ENCODE measurements at places on chromosomes 3 and 15.

DNA sequence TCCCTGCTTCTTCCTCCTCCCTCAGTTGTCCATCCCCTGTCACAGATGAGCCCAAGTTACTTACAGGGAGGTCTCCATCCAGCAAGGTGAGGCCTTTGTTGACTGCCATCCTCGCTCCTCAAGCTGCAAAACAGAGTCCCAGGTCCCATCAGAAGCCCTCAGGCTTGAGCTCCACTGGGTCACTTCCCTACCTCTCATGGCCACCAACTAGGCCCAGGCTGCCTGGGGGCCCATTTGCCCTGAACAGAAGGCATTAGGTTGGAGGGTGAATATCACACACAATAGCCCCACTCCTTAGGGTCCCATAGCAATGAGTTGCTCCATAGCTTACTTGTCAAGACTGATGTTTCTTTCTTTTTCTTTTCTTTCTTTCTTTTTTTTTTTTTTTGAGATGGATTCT, 1.8 kb downstream of the PLIN1 start:
- DNase-seq, result no peak

GRCh38 chr3:98806521-98806920, 43.4 kb downstream of the ST3GAL6 start:
- DNase-seq, result no peak

DNA sequence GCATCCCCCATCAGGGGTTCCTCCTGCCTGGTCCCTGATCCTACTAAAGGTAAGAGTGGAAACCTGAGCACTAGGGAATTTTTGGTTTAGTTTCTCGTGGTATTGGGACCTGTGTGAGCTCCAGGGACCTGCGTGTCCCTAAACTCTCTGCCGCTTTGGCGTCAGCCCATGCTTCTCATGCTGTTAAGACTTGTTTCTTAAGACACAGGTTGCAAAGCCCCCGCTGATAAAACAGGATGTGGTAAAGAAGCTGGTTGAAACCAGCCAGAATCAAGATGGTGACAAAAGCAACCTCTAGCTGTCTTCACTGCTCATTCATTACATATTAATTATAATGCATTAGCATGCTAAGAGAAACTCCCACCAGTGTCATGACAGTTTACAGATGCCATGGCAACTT, 64.6 kb downstream of the LYZL4 start:
- DNase-seq, result no peak

GRCh38 chr15:51760805-51761204, 9.4 kb downstream of the TMOD2 start:
- no peak for DNase-seq

DNA sequence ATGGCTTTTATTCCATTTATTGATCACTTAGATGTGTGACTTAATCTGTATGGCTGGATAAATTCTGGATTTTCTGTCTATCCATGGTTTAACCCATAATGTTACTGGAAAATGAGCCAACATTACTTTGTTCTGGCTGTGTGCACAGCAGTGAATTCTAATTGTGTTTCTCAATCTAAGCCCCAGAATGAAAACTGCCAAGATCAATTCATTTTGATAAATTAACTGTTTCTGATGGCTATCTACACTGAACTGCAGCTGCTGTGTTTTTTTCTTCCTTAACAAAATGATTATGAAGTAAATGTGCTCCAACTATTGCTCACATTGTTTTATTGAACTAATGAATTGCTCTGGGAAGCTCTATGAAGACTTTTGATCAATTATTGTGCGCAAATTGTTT, 35.7 kb upstream of the CPB1 start:
- DNase-seq, result no peak

GRCh38 chr3:94619643-94620042, 556.8 kb downstream of the NSUN3 start:
- DNase-seq, result no peak

DNA sequence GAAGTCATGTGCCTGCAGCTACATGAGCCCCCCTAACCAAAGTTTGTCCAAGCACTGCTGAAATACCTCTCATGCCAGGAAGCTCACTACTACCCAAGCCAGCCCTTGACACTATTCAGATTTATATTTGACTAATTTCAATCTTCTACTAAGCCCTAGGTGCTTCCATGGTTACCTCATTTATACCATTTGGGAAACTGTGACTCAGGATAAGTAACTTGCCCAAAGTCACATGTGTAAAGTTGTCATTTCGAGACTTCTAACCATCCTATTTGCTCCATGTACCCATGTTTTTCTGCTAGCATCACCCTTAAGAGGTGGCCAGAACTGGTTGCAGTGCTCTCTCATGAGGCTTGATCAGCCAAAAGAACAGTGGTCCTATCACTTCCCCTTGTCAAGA, 20.7 kb upstream of the TIMP4 start:
- DNase-seq, result no peak

- DNase-seq, result no peak
Measured at GRCh38 chr3:49712631-49713317, 6.7 kb downstream of the AMIGO3 start.

- no peak for DNase-seq
Measured at GRCh38 chr3:98240131-98240530, 23.9 kb upstream of the OR5H6 start.

- no peak for DNase-seq
Measured at GRCh38 chr3:72232331-72232730, 447.4 kb upstream of the PROK2 start.

DNA sequence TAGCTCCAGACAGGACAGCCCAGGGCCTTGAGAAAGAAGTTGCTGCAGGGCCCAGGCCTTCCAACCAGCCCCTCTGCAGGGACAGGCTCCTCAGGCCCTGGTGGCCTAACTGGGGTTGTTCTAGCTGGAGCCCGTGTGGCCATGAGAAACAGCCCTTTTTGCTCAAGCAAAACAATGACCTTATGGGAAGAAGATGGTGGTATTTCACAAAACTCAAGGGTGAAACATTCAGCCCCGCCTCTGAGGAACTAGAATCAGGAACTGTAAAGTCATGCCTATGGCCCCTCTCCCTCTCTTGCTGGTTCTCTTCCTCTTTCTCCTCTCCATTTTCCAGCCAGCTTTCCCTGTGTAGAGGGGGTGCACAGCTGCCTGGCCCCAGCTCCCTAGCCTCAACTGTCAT, 273.3 kb downstream of the RPLP1 start:
- no peak for DNase-seq

- DNase-seq, result no peak
Measured at GRCh38 chr3:150300388-150300787, 107.7 kb upstream of the TSC22D2 start.

DNA sequence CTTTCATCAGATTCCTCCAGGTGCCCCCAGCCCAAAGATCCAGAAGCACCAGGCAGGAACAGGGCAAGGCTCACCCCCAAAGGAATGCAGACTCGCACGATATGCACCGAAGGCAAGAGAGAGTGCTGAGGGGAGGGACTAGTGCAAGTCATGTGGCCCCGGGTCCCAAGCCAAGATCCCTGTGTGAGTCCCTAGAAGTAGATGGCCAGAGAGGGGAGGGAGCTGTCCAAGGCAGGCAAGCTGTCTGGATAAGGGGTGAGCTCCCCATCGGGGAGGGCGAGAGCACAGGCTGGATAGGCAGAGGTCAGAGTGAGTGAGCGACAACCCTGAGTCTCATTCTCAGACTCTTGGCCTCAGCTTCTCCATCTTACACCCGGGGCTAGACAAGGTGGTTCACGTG, 171.5 kb upstream of the LINGO1 start:
- no peak for DNase-seq

- no peak for DNase-seq
Measured at GRCh38 chr3:123725652-123726400, 141.0 kb upstream of the HACD2 start.

DNA sequence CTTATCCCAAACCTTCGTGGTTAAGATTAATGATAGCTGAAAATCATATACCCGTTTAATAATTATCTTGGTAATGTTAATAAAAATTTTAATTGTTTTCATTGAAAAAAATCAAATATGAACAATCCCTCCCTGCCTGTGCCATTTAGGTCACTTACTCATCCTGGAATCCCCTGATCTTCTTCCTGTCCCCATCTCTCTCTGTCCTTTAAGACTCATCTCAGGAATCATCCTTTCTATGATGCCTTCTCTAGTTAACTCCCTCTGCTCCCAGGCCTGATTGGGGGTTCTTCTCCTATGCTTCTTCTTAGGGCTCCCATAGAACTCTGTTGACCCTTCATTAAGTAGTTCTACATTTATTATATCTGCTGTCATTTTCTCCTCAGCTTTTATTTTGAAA, 91.6 kb downstream of the MBNL1 start:
- DNase-seq, result no peak

DNA sequence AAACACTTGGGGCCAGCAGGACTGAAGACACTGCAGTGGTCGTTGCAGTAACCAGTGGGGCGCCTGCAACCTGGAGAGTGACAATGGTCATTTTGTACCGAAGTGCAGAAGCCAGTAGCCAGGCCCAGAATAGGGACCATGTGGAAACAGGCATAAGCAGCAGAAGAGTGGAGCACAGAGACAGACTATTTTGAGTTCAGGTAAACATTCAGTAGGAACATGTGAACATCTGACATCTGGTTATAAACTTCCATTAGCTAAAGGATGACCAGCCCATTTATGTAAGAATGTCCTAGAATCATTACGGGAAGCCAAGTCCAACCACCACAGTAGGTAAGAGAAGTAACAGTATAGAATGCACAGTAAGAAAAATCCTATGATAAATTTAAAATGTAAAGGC, 32.4 kb upstream of the TKT start:
- DNase-seq, result no peak

DNA sequence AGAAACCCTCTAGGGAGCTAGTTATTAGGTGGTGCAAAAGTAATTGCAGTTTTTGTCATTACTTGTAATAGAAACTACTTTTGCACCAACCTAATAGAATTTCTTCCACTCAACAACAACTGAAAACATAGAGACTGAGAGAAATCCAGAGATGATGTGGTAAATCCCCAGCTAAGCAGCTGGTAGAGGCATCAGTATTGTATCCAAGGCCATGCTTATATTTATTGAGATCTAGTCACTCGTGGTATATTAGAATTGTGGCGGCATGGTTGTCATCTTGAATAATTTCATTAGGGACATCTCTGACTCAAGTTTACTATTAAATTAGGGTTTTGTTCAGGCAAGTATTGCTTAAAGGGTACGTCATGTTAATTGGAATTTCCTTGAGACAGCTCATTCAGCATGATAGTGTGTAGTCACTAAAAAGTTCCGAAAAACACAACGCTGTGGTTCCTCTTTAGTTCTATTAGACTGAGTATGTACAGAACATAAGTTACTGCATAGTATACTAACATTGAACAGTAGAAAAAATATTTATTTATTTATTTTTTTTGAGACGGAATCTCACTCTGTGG, 35.3 kb downstream of the PAK2 start:
- DNase-seq, result no peak

DNA sequence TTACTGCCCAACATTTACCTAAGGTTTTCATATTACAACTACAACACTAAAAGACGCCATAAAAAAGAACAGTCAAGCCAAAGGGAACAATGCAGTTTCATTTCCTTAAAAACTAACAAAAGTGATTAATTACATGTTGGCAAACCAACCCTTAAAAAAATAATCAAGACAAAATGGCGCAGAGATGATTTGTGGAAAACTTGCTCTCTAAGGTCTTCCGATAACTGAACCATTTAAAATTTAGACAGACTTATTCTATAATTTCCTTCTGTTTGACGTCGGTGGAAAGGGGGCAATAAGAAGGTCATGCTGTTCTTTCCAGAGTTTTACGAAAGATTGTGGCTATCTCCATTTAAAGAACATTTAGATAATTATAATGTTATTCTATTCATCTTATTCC, 87.6 kb downstream of the RYK start:
- DNase-seq, result no peak

DNA sequence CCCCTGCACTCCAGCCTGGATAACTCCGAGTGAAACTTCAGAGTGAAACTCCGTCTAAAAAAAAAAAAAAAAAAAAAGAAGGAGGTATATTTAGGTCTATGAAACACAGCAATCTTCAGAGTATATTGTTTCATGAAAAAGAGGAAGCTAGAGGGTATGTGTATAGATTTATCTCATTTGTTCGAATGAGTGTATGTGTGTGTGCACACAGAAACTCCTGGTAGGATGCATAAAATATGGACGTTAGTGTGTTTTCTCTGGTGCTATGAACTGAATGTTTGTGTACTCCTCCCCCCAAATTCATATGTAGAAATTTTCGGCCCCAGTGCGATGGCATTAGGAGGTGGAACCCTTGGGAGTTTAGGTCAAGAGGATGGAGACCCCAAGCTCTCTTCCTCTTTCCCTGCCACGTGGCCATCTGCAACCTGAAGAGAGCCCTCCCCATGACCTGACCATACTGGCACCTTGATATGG, 98.6 kb upstream of the KLF13 start:
- DNase-seq, result no peak

Measured in smooth muscle cell of the brain vasculature (primary cell).